ENCODE measurements at places on chromosomes 1 and 21. TPM values are rescaled to one million over a fixed set of nuclear protein-coding genes. Genes with fewer than 3 reads are reported as not detected.

DNA sequence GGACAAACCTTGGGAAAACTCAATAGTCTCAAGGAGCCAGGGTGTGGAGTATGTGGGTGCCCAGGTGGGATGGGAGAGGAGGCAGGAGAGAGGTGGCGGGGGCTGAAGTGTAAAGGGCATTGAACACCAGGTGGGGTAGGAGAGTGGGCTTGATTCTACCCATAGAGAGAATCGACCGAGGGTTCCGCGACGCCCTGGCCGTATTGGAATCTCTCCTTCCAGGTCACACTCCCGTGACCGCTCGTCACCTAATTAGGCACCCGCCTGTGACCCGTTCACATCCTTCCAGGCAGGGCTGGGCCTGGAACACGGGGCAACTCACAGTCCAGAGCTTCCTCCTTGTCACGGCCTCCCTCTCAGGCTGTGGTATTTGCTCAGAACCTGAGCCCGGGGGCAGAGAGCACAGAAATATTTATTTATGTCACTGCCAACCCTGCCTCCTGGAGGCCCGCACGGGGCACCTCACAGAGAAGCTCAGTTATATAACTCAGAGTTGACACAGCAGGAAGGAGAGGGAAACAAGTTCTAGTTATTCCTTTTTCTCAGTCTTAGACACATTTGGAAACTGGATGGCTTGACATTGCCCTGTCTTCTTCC lies 12.0 kb downstream of the NCMAP start:
- peaks cover 2% of the 10 kb centered on the region for H3K27me3 ChIP-seq
- H3K4me3 ChIP-seq = no peak overlapping the region

CR1L gene
- not detected for total RNA-seq

AADACL3 gene
- total RNA-seq = not detected

- no peak for DNase-seq
- H3K27me3 ChIP-seq = peaks cover 4% of the 10 kb centered on the region
- no peaks in the 10 kb centered on the region for H3K4me1 ChIP-seq
Measured at GRCh38 chr1:157969697-157970485, 23.6 kb upstream of the KIRREL1 start.

DNA sequence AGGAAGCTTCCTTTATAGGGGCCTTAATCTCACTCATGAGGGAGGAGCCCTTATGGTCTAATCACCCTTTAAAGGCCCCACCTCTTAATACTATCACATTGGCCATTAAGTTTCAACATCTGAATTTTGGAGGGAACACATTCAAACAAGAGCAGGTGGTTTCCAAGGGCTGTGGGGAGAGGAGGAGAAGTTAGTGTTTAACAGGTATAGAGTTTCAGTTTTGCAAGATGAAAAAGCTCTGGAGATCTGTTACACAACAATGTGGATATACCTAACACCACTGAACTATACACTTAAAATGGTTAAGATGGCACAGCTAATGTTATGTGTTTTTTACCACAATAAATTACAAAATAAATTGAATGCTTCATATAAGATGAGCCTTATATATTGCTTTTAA lies 113.4 kb upstream of the DNAH14 start:
- no peaks in the 10 kb centered on the region for H3K4me1 ChIP-seq
- no peak overlapping the region for H3K4me3 ChIP-seq
- DNase-seq = no peak
- peaks cover 7% of the 10 kb centered on the region for H3K27me3 ChIP-seq

DNA sequence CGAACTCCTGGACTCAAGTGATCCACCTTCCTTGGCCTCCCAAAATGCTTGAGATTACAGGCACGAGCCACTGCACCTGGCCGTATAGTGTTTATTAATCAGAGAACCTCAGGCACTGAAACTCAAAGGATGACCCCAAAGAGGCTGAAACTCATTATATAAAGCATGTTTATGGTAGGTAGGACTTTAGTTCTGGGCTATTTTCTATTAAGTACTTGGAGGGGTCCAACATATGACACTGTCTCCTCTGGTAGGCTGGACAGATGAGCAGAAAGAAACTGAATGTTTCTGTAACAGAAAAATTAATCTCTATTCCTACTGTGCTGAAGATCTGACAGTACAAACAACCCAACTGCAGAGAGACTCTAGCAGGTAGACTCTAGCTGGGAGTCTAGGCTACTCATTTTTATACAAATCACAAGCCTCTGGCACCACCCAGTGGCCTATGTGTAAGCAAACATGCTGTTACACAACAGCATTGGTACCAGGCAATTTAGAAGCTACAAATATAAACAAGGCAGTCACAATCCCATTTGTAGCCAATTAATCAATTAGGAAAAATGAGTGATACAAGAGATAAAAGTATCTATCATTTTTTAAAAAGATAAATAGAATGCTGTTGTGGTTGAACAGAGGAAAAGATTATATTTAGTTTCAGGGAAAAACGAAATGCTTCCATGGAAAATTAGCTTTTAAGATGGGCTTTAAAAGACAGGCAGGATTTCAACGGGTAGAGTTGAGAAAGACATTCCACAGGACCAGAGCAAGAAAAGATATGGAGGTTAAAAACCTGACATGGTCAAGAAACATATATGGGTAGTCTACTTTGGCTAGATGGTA lies 10.4 kb downstream of the DCAF8 start:
- H3K27ac ChIP-seq = no peak overlapping the region
- H3K4me1 ChIP-seq = peaks cover 6% of the 10 kb centered on the region
- peak; percentile 64 for DNase-seq
- H3K27me3 ChIP-seq = no peaks in the 10 kb centered on the region
- peaks cover 19% of the 10 kb centered on the region for H3K36me3 ChIP-seq

- no peaks in the 10 kb centered on the region for H3K36me3 ChIP-seq
- no peak overlapping the region for H3K4me3 ChIP-seq
- no peaks in the 10 kb centered on the region for H3K27me3 ChIP-seq
- no peak overlapping the region for H3K27ac ChIP-seq
- no peaks in the 10 kb centered on the region for H3K4me1 ChIP-seq
Measured at GRCh38 chr1:98086156-98086555, 165.3 kb upstream of the DPYD start.

GRCh38 chr21:45554477-45555175 lies 12.4 kb upstream of the SLC19A1 start:
- H3K27ac ChIP-seq = peak overlapping the region; percentile 78
- peak; percentile 86 for DNase-seq
- no peaks in the 10 kb centered on the region for H3K36me3 ChIP-seq
- peaks cover 38% of the 10 kb centered on the region for H3K4me1 ChIP-seq
- peaks cover 5% of the 10 kb centered on the region for H3K27me3 ChIP-seq

- no peak overlapping the region for H3K27ac ChIP-seq
- no peaks in the 10 kb centered on the region for H3K27me3 ChIP-seq
- H3K36me3 ChIP-seq = no peaks in the 10 kb centered on the region
- H3K4me1 ChIP-seq = no peaks in the 10 kb centered on the region
- no peak overlapping the region for H3K4me3 ChIP-seq
Measured at GRCh38 chr1:174626031-174627025, 178.6 kb downstream of the GPR52 start.

CASZ1 gene
- 9.0 TPM for total RNA-seq

ZSWIM5 gene
- total RNA-seq = 0.30 TPM

DNA sequence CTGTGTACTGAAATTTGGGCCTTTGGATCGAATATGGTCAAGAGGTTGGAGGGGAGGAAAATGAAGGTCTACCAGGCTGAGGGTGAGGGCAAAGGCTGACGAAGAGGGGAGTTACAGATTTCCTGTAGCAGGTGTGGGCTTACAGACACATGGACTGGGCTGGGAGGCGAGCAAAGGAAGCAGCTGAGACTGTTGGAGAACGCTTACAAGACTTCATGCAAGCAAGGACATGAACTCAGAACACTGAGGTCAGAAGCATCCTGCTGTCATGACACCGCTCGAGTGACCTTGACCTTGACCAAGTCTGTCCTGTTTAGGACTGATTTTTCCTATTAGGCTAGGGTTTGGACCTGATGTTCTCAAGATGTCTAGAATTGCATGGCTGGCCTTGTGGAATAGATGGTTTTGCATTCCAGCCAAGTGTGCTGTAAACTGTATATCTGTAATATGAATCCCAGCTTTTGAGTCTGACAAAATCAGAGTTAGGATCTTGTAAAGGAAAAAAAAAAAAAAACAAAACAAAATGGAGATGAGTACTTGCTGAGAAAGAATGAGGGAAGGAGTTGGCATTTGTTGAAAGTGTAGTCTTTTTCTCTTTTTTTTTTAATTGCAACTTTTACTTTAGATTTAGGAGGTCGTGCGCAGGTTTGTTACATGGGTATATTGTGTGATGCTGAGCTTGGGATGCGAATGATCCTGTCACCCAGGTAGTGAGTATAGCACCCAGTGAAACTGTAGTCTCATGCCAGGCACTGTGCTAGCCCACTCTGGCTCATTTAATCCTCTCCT lies 5.8 kb downstream of the ELF3 start:
- peaks cover 7% of the 10 kb centered on the region for H3K27me3 ChIP-seq
- H3K4me3 ChIP-seq = no peak overlapping the region
- no peak overlapping the region for H3K27ac ChIP-seq
- no peak for DNase-seq

KRTAP10-1 gene
- not detected for total RNA-seq

- H3K4me1 ChIP-seq = no peaks in the 10 kb centered on the region
- H3K36me3 ChIP-seq = no peaks in the 10 kb centered on the region
- peaks cover 13% of the 10 kb centered on the region for H3K27me3 ChIP-seq
- H3K27ac ChIP-seq = no peak overlapping the region
- H3K4me3 ChIP-seq = no peak overlapping the region
- DNase-seq = no peak
Measured at GRCh38 chr1:93807311-93807930, 71.6 kb downstream of the DNTTIP2 start.

SLC25A34 gene
- 1.9 TPM for total RNA-seq

- H3K27ac ChIP-seq = no peak overlapping the region
- DNase-seq = no peak
- peaks cover 3% of the 10 kb centered on the region for H3K36me3 ChIP-seq
- H3K27me3 ChIP-seq = peaks cover 12% of the 10 kb centered on the region
- H3K4me3 ChIP-seq = no peak overlapping the region
Measured at GRCh38 chr1:160925652-160926244, 28.9 kb downstream of the ITLN2 start.

- no peaks in the 10 kb centered on the region for H3K36me3 ChIP-seq
- no peak for DNase-seq
- H3K27me3 ChIP-seq = peaks cover 68% of the 10 kb centered on the region
- no peak overlapping the region for H3K4me3 ChIP-seq
- peaks cover 5% of the 10 kb centered on the region for H3K4me1 ChIP-seq
Measured at GRCh38 chr1:39898648-39899603, 2.8 kb downstream of the MYCL start.

DNA sequence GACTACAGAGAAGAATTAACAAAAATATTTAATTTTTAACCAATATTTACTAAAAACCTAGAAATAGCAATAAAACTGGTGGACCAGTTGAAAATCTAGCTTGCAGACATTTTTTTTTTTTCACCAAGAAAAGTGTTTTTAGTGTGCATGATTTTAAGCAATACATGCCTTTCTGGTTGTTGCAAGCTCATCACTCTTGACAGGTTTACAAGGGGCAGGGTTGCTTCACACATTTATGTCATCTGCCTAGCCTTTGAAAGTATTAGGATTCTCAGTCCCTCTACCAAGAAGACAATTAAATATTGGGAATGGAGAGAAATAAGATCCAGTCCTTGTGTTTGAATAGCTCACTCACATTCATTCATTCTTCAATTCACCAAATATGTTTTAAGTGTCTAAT lies 53.8 kb upstream of the LYPLAL1 start:
- H3K4me3 ChIP-seq = no peak overlapping the region
- no peaks in the 10 kb centered on the region for H3K36me3 ChIP-seq
- no peak for DNase-seq
- H3K4me1 ChIP-seq = no peaks in the 10 kb centered on the region

- DNase-seq = no peak
- H3K4me1 ChIP-seq = peaks cover 12% of the 10 kb centered on the region
- H3K4me3 ChIP-seq = no peak overlapping the region
- H3K36me3 ChIP-seq = no peaks in the 10 kb centered on the region
- no peak overlapping the region for H3K27ac ChIP-seq
Measured at GRCh38 chr1:200359610-200360163, 50.1 kb downstream of the ZNF281 start.

KDM1A gene
- 50.6 TPM for total RNA-seq

DNA sequence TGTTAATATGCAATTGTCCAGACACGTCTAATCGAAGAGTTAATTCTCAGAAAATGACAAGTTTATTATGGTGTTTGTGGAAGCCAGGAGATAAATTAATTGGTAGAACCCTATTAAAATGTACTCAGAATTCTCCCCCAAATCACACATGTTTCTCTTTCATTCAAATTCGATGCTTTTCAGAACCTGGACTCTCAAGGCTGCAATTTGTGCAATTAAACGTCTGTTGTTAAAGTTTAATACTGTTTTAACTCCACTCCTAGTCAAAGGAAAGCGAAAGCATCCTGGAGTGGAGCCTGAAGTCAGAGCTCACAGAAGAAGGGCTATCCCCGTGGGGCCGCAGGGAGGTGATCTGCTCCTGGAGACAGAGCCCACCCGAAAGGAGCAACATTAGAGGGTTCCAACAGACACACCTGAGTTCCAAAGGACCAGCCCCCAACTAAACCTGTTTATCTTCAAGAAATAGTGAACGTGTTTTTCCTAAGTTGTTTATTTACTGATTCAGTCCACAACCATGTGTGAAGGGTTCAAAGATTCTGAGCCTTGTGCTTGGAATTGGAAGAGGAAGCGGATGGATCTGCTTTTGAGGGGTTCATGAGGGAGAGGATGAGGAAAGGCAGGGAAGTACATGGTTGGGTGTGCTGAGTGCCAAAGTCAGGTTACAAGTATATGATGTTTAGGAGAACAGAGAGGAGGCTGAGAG lies 68.0 kb upstream of the AKT3 start:
- H3K36me3 ChIP-seq = no peaks in the 10 kb centered on the region
- no peak for DNase-seq
- peaks cover 18% of the 10 kb centered on the region for H3K4me1 ChIP-seq

DNA sequence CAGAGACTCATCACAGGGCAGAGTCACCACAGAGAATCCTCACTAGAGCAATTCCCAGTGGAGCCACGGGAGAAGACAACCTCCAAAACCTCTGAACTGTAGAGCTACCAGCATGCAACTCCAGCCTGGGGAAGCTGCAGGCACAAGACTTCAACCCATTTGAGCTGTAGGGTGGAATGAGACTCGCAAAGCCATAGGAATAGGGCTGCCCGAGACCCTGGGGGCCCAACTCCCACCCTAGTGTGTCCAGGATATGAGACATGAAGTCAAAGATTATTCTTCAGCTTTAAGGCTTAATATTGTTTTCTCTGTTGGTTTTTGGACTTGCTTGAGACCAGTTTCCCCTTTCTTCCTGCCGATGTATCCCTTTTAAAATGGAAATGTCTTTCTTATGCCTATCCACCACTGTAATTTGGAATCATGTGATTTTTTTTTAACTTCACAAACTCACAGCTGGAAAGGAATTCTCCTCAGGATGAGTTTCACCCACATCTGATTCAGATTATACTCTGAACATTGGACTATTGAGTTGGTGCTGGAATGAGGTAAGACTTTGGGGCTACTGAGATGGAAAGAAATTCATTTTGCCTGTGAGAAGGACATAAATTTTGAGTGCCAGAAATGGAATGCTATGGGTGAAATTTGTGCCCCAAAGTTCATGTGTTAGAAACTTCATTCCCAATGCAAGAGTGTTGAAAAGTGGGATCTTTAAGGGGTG lies 59.6 kb upstream of the ST6GALNAC5 start:
- H3K4me1 ChIP-seq = no peaks in the 10 kb centered on the region
- no peaks in the 10 kb centered on the region for H3K27me3 ChIP-seq
- H3K36me3 ChIP-seq = no peaks in the 10 kb centered on the region
- DNase-seq = no peak
- no peak overlapping the region for H3K4me3 ChIP-seq
- H3K27ac ChIP-seq = no peak overlapping the region

INAVA gene
- not detected for total RNA-seq
